ENCODE measurements at places on chromosomes 16 and 17.

GRCh38 chr17:12688382-12688781 lies 22.7 kb downstream of the MYOCD start:
- no peak for DNase-seq

GRCh38 chr16:70778901-70779309 lies 22.1 kb downstream of the VAC14 start:
- DNase-seq: no peak

GRCh38 chr16:1533443-1533951 lies at the start of gene TMEM204:
TMEM204 (plus strand) TSS chr16:1533666; CDS start chr16:1534276, 610 bp downstream.
- peak; percentile 24 for DNase-seq

- DNase-seq: no peak
Observed at GRCh38 chr16:71406724-71407123, 35.1 kb downstream of the TLE7 start.

GRCh38 chr17:66200685-66201092 lies 8.8 kb upstream of the CEP112 start:
- peak; percentile 25 for DNase-seq

DNA sequence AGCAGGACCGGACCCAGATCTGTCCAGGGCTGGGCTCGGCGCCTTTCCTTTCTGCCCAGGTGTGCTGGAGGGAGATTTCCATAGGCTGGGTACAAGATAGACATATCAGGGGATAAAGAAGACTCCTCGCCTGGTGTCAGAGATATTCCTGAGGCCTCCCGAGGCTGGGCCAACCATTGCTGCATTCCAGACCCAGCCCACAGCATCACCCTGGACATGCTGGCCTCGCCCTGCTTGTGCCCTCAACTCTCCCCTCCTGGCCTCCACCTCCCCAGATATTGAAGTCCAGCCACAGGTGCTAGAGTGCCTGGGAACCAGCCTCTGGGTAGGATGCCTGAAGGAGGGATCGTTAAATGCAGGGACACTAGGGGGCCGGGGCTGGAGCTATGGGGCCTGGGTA lies 2.1 kb downstream of the CD300LG start:
- no peak for DNase-seq

All from activated T-cell treated with anti-CD3 and anti-CD28 coated beads for 48 hours (primary cell).